ENCODE measurements at places on chromosomes 12 and 14.

DNA sequence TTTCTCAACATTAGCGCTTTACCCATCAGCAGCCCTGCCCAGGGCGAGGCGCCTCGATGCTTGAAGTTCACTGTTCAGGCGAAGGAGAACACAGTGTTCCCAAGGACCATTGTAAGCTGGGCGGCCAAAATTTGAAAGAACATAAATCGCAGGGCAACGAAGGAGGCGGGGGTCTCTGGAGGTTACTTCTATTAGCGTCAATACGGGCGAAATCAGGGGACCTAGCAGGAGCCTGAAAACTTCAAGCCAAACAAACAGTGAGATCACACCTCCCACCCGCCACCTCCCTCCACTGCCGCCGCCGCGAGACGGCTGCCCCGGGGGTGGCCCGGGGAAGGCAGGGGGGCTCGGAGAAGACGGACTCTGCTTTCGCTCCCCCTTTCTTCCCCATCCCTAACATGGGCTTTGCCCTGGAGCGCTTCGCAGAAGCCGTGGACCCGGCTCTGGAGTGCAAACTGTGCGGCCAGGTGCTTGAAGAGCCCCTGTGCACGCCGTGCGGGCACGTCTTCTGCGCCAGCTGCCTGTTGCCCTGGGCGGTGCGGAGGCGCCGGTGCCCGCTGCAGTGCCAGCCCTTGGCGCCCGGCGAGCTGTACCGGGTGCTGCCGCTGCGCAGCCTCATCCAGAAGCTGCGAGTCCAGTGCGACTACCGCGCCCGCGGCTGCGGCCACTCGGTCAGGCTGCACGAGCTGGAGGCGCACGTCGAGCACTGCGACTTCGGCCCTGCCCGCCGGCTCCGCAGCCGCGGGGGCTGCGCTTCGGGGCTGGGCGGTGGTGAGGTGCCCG is at the start of gene PDZRN4:
Gene PDZRN4 (plus strand): TSS at position 263 of the 783 bp plus-strand sequence.
- no peak for DNase-seq

DNA sequence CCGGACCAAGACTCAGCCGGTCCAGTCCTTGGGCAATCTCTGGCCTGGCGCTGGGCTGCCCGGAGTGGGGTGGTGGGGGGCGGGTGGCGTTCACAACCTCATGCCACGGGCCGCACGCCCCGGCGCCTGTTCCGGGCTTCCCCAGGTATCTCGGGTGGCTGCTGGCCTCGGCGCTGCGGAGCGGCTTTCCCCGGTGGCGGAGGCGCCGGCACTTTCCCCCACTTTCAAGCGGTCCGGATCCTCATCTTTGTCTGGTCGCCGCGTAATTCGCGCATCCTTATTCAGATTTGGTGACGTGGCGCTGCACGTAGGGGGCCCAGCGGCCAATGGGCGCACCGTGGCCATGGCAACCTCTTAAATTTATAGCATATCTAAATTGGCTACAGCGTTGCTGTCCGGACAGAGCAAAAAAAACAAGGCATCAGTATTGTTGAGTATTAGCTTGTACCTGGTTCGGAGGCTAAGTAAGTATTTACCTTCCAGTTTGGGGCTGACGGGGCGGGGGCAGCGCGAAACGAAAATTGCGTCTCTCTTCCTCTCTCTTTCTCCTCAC is at the start of gene LHX5:
Gene LHX5 (minus strand): TSS at position 253 of the 553 bp plus-strand sequence. CDS start 373 bp downstream, outside the sequence.
- no peak for DNase-seq

- peak; percentile 41 for DNase-seq
These were observed 27.9 kb downstream of the BORCS5 start for GRCh38 chr12:12384571-12385340.

DNA sequence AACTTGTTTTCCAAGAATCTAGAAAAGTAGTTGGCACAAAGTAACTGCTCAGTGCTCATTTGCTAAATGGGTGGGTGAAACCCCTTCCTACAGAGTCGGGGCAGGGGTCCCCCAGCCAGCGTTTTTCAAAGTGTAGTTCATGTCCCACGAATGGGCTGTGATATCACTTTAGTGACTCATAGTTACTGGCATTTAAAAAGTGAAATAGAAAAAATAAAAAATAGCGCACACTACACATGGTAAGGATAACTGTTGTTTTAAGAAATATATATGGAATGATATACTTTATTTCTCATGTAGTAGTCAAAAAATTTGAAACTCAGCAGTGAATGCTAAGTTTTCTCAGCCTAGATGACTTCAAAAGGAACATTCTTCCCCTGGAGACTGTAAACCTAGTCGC is 250.4 kb downstream of the CHST11 start:
- DNase-seq, result no peak

DNA sequence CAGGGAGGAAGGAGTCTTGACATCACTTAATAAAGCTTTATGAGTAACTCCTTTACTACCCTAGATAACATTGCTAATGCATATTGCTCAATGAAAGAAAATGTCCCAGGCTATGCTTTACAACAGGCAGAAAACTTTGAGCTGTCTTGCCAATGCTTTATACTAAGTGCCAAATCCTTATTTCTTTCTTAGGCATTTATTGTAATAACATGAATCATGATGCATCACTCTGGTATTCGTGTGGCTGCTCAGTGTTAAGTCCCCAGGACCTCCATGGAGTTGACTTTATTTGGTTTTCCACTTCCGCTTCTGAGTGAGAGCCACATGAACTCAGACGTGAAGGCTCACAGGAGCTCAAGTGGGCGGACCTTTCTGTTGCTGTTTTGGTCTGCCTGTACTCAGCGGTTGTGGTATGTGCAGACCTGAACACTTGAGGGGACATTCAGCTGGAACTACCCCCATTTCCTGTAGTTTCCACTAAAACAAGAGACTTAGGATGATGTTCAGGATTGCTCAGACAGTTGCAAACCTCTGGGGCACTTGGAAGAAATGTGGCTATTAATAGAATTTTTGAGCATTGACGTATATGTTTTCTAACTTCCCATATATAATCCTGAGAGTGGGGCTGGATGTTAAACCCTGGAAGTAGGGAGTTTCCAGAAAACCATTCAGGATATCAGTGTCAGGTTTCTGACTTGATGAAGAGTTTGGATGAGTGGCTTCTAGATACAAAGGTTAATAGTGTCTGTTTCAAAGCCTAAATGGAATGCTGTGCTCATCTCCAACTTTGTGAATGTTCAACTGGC is 258.6 kb downstream of the MSRB3 start:
- DNase-seq, result no peak

- DNase-seq, result no peak
These were observed 3.9 kb downstream of the TSPAN9 start for GRCh38 chr12:3081091-3081490.

GRCh38 chr12:125824276-125824675 is 759.0 kb downstream of the AACS start:
- DNase-seq, result no peak

GRCh38 chr12:43832463-43833168 is 3.3 kb upstream of the TMEM117 start:
- DNase-seq, result peak; percentile 6

DNA sequence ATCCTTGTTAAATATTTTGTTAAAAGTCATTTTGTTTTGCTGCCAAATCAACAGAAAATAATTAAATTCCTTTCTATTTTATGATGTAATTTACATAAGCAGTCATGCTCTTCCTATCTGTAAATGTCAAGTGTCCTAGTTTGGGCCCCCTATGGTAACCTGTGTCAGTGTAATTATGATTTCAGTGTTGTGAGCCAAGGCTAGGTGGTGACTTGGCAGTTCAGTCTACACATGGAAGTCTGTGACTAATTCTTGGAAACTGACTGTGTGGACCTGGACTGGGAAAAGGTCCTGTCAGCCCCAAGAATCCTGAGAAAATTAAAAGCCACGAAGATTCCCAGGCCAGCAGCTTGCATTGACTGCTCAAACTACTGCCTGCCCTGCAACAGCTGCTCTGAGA is 371.0 kb downstream of the FUT8 start:
- DNase-seq, result no peak

- no peak for DNase-seq
These were observed 4.0 kb downstream of the FOXG1 start for GRCh38 chr14:28770630-28771029.

DNA sequence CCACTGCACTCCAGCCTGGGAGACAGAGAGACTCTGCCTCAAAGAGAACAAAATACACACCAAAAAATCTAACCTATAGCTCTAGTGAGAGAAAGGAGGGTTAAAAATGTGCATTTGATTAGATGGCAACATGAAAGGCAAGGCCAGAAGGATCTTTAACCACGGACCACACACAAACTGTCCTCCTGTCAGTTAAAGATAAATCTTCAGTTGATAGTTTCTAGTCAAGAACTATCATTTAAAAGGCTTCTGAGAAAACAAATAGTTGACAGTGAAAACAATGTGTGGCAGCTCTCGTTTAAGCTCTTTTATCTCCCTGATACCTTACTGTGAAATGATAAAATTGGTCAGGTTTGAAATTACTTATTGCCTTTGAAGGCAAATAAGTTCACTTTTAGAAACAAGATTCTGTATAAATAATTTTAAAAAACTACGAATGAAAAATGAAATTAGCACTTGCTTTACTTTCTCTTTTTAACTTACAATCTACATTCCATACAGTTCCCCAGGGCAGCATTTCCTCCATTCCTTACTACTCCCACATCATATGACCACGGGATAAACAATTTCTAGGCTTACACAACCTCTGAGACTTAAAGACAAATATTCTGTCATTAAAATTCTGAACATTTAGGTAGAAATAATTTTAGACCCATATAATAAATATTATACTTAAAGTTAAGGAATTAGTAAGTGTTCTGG is 71.4 kb upstream of the GNPNAT1 start:
- DNase-seq, result no peak

DNA sequence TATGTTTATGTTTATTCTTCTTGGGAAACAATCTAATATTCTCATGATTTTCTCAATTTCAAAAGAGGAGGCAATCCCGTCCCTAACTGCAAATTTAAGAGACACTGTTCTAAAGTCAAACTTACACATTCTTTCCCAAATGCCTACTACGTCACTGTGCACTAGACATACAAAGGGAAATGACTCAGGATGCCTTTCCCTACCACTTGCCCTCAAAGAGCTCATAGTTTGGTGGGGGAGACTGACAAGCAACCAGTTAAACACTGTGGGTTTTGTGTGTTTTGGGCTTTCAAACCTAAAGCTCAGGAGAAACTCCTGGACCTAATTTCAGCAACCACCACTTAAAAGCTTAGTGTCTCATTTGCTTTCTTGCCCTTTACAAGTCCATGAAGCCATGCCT is 58.4 kb downstream of the ATP2B1 start:
- no peak for DNase-seq
